Activated T-helper 1 cell treated with anti-CD3 and anti-CD28 coated beads, Interleukin-2, amount 50 U/mL, for 16 hours (primary cell): ENCODE measurements at places on chromosomes 1 and 21.

- no peak for DNase-seq
Observed at GRCh38 chr1:116508085-116508983, 62.5 kb downstream of the CD58 start.

DNA sequence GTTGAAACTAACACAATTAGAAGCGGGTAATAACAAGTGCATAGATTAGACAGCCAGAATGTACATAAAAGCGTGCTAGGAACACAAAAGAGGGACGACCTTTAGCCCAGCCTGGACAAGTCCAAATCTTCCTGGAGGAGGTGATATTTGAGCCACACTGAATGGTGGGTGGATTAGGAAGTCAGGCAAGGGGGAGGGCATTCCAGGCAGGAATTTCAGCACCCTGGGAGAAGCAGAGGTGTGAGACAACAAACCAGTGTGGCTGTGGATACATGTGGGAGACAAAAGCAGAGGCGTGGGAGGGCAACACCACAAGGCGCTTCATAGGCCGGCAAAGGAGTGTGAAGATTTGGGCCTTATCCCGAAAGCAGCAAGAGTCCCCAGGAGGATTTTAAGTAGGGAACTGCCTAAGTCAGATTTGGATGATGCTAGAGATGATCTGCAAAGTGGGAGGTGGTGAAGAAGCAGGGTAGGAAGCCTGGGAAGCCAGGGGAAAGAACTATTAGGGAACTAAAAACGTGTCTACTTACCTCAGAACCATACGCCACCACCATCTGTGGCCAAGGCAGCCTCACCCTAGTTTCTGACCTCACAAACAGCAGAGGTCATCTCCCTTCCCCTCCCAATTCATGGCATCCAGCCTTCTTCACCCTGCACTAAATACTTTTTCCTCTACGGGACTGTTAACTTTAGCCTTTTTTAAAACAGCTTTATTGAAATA is 81.8 kb downstream of the GLUL start:
- DNase-seq = no peak

DNA sequence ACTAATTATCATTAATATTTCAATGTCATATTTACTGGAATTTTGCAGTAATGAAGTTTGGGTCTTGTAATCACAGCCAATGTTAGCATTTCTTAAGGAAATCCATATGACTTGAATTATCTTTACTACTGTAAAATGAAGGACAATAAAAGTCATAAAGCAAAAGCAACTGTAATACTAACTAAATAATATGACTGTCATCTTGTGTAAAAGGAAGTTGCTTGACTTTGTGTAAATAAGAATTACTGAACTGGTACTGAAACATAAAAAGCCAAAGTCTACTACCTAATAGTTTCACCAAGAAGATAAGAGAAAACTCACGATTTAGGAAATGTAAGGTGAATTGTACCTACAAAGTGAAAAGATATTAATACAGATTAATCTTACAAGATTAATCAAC is 57.5 kb downstream of the ATP6V1G3 start:
- no peak for DNase-seq

GRCh38 chr1:2874607-2875480 is 73.4 kb upstream of the TTC34 start:
- DNase-seq = no peak

GRCh38 chr21:39430016-39430415 is 15.6 kb downstream of the LCA5L start:
- DNase-seq = no peak

- no peak for DNase-seq
Observed at GRCh38 chr1:111850109-111850508, 94.4 kb downstream of the DDX20 start.

DNA sequence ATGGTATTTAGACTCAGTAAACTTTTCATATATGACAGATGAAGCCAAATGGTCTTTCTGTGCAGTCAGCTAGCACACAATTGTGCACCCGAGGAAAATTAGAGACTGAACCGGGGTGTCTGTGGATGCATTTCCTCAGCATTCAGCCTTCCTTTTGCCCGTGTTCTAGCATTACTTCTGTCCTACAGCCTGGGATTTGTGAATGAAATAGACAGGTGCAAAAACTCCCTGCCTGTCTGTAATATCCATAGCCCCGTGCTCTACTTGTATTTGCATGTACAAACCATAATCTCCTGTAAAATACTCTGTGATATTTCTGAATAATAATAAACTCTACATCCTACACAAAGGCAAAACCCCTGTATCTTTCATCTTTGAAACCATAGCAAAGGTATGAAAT is 64.8 kb upstream of the LGALS8 start:
- no peak for DNase-seq

GRCh38 chr21:41510500-41510899 is 2.5 kb upstream of the TMPRSS2 start:
- no peak for DNase-seq

DNA sequence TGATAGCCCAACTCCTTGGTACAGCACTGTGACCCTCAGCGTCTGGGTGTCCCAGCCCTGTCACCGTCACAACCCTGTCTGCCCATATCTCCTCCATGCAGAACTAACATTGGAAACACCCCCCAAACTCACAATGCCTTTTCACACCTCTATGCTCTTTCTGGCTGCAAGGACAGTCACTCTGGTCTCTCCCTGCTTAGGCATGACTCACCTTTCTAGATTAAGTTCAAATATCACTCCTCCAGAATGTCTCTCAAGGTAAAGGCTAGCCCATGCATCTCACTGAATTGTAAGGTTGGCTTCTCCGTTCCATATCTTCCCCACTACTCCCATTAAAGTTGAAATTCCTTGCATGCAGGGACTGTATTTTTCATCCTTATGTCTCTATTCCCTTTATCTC is 17.0 kb upstream of the CAPN8 start:
- DNase-seq = no peak

- no peak for DNase-seq
Observed at GRCh38 chr1:199854686-199855321, 172.7 kb upstream of the NR5A2 start.

- DNase-seq = no peak
Observed at GRCh38 chr21:46459356-46460112, 843 bp downstream of the DIP2A start.

- no peak for DNase-seq
Observed at GRCh38 chr1:1199141-1199960, 7.0 kb downstream of the TNFRSF18 start.

DNA sequence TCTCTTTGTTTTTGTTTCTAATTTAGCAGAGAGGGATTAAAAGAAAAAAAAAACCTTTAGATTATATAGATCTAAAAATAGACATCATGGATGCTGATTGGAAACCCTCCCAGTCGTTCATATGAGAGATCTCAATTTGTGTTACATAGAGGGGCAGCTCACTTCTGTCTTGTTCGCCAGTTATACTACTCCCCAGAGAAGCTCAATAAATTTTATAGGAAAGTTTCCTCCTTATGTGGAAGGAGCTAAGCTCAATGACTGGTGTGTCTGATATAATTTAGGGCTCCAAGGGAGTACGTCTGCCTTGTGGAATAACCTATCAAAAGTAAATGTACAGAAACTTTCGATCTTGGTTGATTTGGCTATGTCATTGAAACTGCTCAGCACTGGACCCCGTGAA is 117.6 kb downstream of the PEX14 start:
- DNase-seq = no peak

- DNase-seq = no peak
Observed at GRCh38 chr1:58814251-58815068, 30.6 kb upstream of the JUN start.

DNA sequence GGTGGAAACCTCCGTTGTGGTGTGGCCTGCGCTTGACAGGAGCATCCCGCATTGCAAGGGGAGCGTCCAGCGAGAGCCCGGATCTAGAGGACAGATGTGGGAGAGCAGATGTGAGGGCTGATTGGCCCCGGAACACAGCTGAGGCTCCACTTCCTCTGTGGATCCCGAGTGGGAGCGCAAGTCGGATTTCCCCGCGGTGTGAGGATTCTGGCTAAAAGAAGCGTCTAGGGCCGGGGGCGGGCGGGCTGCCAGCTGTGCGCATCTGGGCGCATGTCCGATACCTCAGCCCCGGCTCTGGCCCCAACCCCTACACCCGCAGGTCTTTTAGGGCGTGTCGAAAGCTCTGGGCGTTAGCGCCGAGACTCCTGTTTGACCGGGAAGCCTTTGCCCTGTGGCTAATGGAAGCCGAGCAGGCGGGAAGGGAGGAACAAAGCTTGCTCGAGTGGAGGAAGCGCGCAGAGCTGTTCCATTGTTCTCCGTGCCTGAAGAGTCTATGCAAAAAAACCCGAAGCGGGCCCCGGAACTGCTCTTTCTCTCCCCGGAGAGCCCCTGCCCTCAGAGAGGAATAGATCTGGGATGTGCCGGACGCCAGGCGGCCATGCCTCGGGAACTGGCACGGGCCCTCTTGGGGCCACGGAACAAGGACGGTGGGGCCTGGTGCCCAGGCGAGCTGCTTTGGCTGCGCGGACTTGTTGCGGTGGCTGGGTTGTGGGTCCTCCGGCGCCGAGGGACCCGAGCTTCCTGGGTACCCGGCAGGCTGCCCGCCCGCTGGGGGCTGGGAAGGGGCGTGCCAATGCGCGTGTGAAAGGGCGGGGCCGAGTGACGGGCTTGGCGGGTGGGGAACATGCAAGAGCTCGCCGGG is 111.1 kb downstream of the NAV1 start:
- no peak for DNase-seq

DNA sequence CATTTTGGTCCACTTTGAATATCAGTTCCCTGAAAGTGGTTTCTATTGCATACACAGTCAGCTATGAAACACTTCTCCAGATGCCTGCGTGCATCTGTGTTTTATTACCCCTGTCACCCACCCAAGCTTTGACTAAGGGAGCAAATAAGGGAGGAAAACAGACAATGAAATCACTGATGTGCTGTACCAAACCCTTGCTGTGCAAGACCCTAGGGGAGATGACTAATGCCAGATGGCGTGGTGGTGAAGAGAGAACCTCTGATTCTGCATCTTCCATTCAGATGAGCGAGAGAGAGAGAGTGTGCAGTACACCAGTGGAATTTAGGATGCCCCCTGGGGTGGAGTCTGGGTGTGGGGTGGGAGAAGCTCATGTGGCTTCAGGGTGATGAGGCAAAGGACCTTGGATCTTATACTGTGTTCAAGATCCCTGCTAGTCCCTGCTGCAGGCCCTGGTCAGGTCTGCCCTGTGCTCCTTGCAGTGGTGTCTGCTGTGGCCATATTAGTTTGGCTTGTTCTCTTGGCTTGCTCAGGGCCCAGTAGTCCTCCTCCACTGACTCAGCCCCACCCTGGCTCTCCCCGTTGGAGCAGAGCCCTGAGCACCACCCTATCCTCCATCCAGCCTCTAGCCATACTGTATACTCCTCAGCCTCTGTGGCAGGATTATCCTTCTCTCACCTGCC is 18.5 kb downstream of the CLCA1 start:
- DNase-seq = no peak

DNA sequence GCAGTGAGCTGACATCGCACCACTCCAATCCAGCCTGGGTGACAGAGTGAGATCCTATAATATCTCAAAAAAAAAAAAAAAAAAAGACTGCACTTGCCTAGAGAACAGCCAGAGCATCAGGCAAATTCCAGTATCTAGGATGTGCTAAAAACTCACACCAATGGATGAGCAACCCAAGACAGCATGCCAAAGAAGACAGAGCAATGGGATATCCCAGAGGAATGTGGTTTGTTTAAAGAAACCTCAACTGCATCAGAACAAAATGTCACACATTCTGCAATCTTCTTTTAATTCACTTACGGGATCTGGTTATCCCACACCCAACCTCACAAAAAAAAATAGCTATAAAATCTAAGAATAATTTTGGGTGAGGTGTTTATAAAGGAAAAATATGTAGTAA is 7.3 kb downstream of the KCNH1 start:
- DNase-seq = no peak

DNA sequence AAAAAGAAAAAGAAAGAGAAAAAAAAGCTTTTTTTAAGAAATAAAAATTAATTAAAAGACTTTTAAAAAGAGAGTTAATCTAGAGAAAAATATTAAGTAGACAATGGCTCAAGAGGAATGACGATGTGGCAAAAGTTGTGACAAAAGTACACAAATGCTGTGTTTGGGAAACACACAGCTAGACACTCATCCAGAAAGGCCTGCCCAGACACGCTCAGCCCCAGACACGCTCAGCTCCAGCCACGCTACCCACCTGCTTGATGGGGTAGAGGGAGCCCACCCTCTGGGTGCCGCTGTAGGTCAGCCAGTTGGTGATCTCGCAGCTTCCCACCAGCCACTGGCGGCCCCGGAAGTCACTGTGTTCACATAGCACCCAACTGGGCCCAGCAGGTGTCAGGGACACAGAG is 10.2 kb downstream of the CD52 start:
- DNase-seq = no peak

- DNase-seq = no peak
Observed at GRCh38 chr1:57285992-57286391, 137.9 kb downstream of the DAB1 start.

GRCh38 chr1:39859859-39860812 is 23.2 kb downstream of the TRIT1 start:
- no peak for DNase-seq
